ENCODE measurements at places on chromosomes 3 and 15.

- no peak for DNase-seq
These were observed 3.2 kb upstream of the GABRG3 start for GRCh38 chr15:26967719-26968269.

GRCh38 chr3:183313351-183313750 is 60.3 kb downstream of the B3GNT5 start:
- DNase-seq = no peak

- no peak for DNase-seq
These were observed 35.5 kb downstream of the C3orf80 start for GRCh38 chr3:160260587-160261270.

GRCh38 chr15:48595981-48596380 is 49.5 kb downstream of the FBN1 start:
- no peak for DNase-seq

GRCh38 chr3:196164576-196164975 is 46.6 kb downstream of the ZDHHC19 start:
- no peak for DNase-seq

Measured in CD4-positive, alpha-beta T cell (primary cell).